ENCODE measurements at places on chromosomes 4 and X. TPM values are rescaled to one million over a fixed set of nuclear protein-coding genes. Genes with fewer than 3 reads are reported as not detected.

Gene MAD2L1
- 93.0 TPM for total RNA-seq

GRCh38 chrX:13570261-13570605, 832 bp downstream of the EGFL6 start:
- no peaks in the 10 kb centered on the region for H3K36me3 ChIP-seq
- no peak overlapping the region for H3K27ac ChIP-seq
- no peaks in the 10 kb centered on the region for H3K4me1 ChIP-seq
- no peak for DNase-seq

DNA sequence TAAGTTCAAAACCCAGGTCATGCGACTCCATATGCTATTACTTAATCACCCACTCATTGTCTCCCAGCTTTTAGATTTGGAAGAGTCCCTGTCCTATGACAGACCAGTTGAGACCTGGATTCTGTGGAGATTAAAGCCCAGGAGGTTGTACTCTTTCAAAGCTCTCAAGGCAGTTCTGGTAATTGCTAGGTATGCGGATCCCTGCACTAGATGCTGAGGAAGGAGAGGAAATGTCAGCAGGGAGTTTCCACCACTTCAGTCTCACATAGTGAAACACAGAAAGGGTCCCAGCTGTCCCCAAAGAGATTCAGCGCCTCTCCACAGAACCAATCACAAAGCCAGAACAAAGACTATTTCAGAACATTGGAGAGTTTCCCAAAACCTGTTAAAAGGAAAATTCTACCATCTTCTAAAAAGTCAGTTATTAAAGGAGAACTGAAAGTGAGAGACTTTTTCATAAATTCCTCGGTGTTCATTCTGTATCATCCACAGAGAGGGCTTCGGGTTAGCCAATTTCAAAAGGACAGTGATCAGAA, 53.4 kb downstream of the IRF2 start:
- H3K4me3 ChIP-seq: no peak overlapping the region
- no peaks in the 10 kb centered on the region for H3K27me3 ChIP-seq
- no peak overlapping the region for H3K27ac ChIP-seq

- H3K27me3 ChIP-seq: no peaks in the 10 kb centered on the region
- H3K4me1 ChIP-seq: no peaks in the 10 kb centered on the region
- H3K36me3 ChIP-seq: no peaks in the 10 kb centered on the region
- H3K4me3 ChIP-seq: no peak overlapping the region
- H3K27ac ChIP-seq: no peak overlapping the region
- DNase-seq: no peak
Measured at GRCh38 chrX:69016293-69016941, 148.8 kb downstream of the PJA1 start.

All from H1 (cell line).